ENCODE measurements at places on chromosomes 7 and 10.

DNA sequence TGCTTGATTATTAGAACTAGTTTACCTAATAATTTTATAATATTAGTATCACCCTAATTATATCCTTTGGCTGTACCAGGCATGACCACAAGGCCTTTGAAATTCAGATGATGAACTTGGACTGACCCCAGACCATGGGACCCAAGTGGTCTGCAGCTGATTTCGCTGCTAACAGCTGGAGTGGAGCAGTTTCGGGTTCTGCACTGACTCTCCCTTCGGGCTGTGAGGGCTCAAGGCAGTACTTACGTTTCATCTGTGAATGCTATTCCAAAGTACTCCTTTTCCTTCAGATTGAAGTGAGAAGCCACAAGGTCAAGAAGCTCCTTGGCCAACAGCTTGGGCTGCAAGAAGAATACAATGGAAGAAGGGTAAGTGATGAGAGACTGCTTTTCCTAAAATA, 223.8 kb downstream of the PRPF18 start:
- no peak for DNase-seq

DNA sequence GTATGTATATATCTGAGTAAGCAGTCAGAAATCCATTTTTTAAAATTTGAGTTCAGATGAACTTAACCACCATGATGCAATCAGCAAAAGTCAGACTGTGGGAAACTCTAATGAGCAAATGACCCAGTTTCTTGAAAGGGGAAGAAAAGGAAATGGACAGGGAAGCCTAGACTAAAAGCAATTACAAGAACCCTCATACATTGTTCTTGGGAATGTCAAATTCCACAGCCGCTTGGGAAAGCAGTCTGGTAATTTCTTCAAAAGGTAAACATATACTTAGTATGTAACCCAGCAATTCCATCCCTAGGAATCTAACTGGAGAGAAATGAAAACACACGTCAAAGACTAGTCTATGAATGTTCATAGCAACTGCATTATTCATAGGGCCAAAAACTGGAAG, 16.4 kb upstream of the FOXK1 start:
- no peak for DNase-seq

DNA sequence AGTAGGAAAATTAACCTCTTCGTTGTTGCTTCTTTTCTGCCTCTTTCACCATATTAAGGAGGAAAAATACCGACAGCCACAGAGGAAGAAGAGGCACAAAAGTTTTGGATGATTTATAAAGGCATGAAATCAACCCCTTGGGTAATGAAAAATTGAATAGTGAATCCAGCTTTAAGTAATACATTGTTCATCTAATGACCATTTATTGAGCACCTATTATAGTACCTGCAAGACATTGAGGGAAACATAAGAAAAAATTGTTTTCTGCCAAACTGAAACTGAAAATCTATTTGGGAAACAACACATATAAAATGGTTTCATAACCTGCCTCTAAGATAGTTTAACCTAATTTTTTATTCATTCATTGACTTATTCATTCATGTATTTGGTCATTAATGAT, 8.2 kb downstream of the ECHDC3 start:
- no peak for DNase-seq

DNA sequence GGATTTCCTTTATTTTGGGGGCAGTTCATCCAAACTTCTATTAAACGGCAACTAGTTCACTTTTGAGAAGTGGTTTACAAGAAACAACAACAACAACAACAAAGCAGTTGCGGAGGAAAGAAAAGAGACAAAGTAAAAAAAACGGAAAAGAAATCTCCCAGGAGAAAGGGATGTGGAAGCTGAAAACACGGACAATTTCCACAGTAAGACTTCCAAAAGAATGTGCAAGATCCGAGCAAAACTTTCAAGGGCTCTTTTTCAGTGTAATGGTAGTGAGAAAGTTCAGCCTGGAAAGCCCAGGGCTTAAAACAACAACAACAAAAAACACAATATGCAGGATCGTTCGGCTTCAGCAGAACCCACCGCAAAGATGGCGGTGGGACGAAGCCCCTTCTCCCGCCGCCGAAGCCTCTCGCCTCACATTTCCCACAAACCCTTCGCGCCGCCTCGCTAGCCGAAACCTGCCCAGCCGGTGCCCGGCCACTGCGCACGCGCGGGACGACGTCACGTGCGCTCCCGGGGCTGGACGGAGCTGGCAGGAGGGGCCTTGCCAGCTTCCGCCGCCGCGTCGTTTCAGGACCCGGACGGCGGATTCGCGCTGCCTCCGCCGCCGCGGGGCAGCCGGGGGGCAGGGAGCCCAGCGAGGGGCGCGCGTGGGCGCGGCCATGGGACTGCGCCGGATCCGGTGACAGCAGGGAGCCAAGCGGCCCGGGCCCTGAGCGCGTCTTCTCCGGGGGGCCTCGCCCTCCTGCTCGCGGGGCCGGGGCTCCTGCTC, at the start of gene TNKS2:
Gene TNKS2 (plus strand): TSS at position 553 of the 775 bp plus-strand sequence. CDS start 265 bp downstream, outside the sequence.
- DNase-seq = peak; percentile 90

DNA sequence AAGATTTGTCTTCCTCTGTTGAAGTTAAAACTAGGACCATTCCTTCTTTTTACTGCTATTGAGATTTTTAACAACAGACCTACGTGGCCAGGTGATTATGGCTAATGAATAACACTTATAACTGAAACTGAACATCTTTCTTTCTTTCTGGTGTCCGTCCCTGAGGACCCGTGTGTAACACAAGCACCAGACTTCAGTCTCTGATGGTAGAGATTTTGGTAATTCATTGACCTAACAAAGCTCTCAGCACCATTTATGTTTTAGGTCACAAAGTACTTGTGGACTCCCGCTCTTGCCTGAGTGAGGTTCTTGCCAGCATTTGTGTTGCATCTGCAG, 40.4 kb upstream of the TMEM229A start:
- no peak for DNase-seq

- no peak for DNase-seq
These were observed 518.4 kb downstream of the CCSER2 start for GRCh38 chr10:84846658-84847316.

- no peak for DNase-seq
These were observed 386.7 kb downstream of the CALN1 start for GRCh38 chr7:72025381-72025960.

DNA sequence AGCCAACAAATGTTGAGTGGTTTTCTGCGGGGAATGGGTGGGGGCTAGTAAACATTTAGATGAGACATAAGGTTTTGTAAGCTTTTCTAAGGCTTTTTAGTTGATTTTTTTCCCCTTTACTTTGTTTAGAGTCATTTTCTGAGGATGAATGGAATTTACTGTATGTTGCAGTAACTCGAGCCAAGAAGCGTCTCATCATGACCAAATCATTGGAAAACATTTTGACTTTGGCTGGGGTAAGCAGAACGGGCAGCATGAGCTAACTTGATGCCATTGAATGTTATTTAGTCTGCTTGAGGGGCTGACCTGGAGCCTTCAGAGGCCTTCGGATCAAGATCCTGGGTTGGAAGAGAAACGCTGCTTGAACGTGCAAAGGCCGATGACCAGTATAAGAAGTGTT, 37.3 kb downstream of the FBH1 start:
- DNase-seq = no peak

GRCh38 chr10:43922335-43923280, 273.9 kb upstream of the ZNF32 start:
- no peak for DNase-seq

GRCh38 chr10:36023939-36024338, 381.8 kb upstream of the FZD8 start:
- DNase-seq = no peak

DNA sequence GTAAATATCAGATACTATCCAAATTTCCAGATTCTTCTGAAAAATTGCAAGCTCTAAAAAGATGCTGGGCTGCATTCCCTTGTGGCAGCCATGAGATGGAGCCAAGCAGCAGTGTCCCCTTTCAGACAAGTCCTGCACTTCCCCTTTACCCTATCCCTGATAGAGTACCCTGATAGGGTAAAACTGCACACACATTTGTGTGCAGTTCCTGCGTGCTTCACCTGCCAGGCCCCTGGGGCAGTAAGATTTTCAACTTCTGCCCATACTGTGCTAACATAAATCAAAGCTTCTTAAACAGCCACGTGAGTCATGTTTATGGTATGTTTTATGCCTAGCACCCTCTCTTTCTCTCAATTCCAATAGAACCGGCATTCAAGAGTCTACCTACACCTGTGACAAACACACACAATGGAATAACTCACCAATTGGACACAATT, 52.2 kb downstream of the IFIT5 start:
- no peak for DNase-seq

GRCh38 chr7:91929463-91929862, 11.2 kb upstream of the AKAP9 start:
- no peak for DNase-seq

GRCh38 chr10:23467548-23467947, 28.7 kb downstream of the OTUD1 start:
- no peak for DNase-seq

GRCh38 chr7:98387131-98387530, 13.8 kb downstream of the BAIAP2L1 start:
- DNase-seq = no peak

DNA sequence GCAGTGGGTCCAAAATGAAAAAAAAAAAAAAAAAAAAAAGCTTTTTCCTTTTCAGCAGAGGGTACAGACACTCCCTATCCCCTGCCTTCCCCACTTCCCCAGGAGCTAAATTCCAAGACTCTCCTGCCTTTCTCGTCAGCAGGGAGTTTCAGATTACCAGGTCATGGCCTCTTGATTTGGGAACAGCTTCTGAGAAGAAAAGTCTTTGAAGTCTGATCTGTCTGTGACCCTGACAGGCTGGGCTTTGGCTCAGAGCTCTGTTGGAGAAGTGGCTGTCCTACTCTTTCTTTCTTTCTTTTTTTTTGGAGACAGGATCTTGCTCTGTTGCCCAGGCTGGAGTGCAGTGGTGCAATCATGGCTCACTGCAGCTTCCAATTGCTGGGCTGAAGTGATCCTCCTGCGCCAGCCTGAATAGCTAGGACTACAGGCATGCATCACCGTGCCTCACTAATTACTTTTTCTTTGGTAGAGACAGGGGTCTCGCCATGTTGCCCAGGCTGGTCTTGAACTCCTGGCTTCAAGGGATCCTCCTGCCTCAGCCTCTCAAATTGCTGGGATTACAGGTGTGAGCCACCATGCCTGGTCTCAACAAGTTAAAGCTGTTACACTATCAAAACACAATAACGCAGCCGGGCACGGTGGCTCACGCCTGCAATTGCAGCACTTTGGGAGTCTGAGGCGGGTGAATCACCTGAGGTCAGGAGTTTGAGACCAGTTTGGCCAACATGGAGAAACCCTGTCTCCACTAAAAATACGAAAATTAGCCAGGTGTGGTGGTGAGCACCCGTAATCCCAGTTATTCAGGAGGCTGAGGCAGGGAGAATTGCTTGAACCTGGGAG, 59.9 kb downstream of the COL26A1 start:
- DNase-seq = no peak

DNA sequence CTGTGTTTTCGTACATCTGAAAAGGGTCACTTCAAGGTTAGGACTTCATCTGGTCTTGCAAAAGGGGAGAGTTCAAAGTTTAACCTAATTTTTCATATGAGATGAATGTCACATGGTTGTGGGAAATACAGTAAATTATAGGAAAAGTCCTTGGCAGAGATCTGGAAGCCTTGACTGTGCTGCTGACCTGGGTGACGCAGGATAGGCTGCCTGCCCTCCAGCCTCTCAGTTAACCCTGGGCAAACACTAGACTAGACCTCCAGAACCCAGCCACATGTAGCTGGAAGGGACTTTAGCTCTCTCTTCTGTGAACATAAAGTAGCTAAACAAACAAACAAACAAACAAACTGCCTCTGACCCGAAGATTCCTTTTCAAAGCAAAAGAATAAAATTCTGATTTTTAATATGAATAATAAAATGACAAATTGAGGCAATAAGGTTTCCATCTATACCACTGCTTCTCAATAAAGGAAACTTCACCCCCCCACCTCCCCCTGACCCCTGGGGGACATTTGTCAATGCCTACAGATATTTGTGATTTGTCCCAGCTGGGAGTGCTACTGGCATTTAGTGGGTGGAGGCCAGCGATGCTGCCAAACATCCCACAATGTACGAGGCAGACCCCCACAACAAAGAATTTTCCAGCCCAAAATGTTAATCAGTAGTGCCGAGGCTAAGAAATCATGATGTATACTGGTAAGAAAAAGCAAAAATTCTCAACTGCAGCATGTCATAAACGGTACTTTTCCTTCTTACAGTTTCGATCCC, 75.2 kb upstream of the PRR15 start:
- no peak for DNase-seq

DNA sequence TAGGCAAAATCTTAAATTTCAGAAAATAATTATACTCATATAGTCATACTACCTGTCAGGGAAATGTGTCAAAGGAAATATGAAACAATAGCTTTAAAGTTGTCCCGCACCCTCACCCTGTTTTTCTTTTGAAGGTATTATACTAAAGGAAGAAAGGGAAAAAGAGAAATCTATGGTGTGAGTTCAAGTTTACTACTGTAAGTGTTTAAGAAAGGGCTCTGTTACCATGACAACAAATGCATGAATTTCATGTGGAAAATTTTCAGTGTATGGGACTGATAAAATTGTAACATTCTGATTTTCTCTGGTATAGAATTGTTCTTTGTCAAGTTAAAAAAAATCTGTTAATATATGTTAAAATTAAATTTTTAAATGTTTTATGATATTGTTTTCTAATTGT, 229.8 kb downstream of the ADK start:
- DNase-seq = no peak

DNA sequence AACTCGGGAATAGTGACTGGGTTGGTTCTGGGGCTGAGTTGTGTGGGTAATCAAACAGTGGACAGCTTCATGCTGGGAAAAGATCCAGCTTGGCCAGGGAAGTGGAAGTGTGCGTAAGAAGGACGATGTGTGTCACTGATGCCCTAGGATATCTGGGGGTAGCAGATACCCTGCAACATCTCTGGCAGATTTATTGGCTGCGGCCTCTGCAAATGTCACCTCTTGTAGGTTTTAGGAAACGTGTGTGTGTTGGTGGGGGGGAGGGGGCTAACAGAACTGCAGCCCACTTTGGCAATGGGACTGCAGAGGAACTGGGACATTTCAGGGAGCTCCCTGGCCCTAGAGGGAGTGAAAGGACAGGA, 965 bp upstream of the AGAP3 start:
- DNase-seq = no peak

DNA sequence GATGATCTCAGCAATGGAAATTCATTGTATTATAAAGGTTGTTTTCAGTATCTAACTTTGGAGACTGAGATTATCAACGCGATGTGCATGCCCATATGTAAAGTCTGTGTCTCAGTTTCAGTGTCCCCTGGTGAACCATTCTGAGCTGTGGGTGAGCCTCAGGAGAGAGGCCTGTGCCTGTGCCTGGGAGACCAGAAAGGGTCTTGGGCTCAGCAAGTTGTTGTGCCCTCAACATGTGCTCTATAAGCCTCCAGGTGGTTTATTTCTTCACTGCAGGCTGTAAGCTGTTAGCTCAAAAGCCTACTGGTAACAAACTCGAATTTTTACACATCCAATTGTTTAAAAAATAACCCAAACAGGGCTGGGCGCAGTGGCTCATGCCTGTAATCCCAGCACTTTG, 151.9 kb downstream of the PKD1L1 start:
- no peak for DNase-seq

DNA sequence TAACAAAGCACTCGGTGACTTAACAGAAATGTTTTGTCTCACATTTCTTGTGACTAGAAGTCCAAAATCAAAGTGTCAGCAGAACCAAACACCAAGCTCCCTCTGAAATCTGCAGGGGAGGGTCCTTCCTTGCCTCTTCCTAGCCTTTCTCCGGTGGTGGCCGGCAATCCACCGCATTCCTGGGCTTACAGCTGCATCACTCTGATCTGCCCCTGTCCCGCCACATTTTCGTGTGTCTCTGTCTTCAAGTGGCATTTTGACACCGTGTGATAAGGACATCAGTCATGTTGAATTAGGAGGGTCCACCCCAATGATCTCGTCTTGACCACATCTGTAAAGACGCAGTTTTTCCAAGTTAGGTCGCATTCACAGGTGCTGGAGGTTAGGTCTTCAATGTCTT, 30.5 kb upstream of the TOMM7 start:
- DNase-seq = no peak

Data from prostate gland (tissue), 2 donors.